ENCODE measurements at places on chromosomes 5 and 9.
A peak's percentile ranks its signal among the peaks of the same experiment; 100 is the strongest.

- DNase-seq: no peak
Observed at GRCh38 chr5:1111727-1112289, at the start of gene SLC12A7. TSS of gene SLC12A7 (minus strand) at chr5:1112063. CDS start at chr5:1111991, 72 bp downstream.

DNA sequence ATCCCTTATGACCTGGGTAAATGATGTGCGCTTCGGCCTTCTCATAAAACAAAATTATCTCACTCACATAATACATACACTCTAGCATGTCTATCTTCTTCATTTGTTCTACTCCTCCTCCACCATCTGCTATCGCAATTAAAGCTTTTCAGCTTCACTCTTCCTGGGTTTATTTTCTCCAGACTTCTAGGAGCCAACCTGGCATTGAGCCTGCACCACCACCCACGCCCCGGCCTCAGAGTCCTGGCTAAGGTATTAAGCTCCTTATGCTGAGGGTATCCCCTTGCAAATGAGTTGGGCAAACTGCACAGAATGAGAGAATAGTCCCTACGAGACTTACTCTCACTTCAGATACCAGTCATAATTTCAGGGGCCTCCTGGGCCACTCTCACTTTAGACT is 236.1 kb upstream of the CDH12 start:
- no peak for DNase-seq

- DNase-seq: peak; percentile 42
Observed at GRCh38 chr9:94649100-94649819, 9.9 kb upstream of the FBP1 start.

GRCh38 chr5:120568711-120569110 is 104.6 kb downstream of the PRR16 start:
- no peak for DNase-seq

- DNase-seq: no peak
Observed at GRCh38 chr9:33041432-33042188, 16.5 kb downstream of the DNAJA1 start.

GRCh38 chr9:71791875-71792274 is 23.6 kb upstream of the CEMIP2 start:
- no peak for DNase-seq

DNA sequence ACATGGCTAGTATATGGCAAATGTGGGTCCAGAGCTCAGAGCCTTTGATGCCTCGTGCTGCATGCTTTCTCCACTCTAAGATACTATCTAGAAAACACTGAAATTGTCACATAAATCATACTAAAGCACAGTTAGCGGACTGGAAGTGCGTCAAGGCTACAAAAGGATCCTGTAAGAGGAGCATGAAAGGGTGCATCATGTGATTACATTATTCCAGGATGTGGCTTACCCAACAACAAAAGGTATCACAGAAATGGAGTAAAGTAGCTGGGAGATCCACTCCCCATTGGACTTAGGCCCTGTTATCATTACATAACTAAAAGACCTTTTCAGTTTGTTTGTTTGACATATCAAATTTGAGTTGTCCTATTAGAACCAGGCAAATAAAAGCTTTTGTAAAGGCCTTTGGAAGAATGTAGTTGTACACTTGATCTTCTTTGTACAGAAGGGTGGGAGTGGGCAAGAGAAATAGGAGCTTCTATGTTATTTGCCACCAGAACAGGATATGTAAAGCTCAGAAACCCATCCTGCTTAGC is 6.9 kb downstream of the SLC31A1 start:
- no peak for DNase-seq

DNA sequence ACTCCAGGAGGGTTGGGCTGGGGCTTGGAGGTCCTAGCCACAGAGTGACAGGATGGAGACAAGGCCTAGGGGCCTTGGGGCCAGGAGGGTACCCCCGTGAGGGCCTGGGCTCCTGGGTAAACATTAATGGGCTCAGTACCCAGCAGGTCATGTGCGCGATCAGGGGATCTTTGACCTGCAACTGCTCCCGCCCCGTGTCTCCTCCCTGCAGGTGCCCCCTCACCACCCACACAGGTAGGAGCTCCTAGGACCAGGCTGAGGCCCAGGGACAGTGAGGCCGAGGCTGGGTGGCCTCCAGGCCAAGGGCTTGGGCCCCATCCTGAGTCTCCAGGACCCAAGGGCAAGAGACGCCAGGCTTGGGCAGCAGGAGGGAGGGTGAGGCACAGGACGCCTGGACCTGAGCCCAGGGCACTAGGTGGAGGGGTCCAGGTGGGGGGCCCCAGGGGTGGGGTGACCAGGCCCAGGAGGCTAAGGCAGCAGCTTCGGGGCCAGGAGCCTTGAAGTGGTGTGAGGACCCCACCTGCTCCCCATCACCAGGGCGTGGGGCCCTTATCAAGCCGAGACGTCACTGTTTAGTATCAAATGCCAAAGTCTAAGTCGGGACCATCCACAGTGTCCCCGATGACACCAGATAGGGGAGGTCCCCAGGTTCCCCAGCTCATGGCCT is at the start of gene SLC34A3:
Gene SLC34A3 (plus strand): TSS at position 197 of the 667 bp plus-strand sequence. CDS start 802 bp downstream, outside the sequence.
- no peak for DNase-seq

- DNase-seq: no peak
Observed at GRCh38 chr5:101532430-101532829, 629.3 kb upstream of the ST8SIA4 start.

All from astrocyte of the spinal cord (primary cell).